NCI-H446 (cell line): ENCODE measurements at places on chromosomes 6 and 20.
A peak's percentile ranks its signal among the peaks of the same experiment; 100 is the strongest.

DNA sequence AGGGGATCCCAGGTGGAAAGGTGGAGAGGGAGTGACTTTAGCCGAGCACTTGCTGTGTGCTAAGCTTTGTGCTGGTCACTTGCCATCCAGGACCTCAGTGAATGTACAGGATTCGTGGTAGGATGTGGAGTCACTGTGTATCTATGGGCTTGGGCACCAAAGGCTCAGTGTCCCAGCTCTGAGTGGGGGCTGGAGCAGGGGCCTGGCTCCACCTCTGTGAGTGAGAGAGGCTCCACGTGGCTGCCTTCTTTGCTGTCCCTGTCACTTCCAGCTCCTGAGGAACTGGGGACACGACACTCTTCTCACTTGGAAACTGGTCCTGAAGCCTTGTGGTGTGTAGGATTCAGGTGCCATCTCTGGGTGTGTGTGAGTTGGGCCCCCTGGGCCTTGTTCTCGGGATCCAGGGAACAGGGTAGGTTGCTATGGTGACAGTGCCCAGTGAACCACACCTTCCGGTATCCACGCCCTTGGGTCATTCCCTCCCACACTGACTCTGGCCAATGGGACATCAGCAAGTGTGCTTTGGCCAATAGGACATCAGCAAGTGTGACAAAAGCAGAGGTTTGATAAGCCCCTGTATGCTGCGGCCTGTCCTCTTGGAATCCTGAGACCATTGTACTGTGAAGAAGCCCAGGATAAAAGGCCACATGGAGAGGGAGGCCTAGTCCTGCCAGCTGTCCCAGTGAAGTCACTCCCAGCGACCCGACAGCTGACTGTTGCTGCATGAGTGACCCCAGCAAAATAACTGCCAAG, 87.7 kb downstream of the CDH22 start:
- peak; percentile 77 for DNase-seq

DNA sequence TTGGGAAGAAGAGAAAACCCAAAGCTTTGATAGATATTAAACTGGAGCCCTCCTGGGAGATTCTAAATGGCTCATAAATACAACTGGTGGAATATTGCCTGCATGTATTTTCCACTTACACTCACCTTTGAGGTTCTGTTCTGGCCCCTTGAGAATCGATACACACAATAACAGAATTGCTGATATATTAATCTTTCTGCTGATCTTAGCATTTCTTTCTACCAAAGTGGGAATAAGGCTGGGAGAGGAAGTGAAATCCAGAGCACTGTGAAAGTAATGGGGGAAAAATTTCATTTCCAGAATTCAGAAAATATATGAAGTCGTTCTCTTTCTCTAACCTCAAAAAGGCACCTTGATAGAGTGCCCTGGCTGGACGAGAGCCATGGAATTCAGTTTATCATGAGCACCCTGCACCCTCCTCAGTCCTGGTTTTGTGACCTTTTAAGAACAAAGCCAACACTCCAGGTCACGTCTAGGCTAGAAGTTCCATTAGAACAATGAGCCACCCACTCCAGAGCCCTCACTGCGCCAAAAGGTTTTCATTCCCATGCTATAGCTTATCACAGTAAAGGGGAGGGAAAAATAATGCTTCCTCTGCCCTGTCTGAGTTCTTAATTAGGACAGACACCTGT, 244.5 kb downstream of the CD83 start:
- no peak for DNase-seq

GRCh38 chr6:140208286-140208685, 833.8 kb upstream of the CITED2 start:
- peak; percentile 85 for DNase-seq

DNA sequence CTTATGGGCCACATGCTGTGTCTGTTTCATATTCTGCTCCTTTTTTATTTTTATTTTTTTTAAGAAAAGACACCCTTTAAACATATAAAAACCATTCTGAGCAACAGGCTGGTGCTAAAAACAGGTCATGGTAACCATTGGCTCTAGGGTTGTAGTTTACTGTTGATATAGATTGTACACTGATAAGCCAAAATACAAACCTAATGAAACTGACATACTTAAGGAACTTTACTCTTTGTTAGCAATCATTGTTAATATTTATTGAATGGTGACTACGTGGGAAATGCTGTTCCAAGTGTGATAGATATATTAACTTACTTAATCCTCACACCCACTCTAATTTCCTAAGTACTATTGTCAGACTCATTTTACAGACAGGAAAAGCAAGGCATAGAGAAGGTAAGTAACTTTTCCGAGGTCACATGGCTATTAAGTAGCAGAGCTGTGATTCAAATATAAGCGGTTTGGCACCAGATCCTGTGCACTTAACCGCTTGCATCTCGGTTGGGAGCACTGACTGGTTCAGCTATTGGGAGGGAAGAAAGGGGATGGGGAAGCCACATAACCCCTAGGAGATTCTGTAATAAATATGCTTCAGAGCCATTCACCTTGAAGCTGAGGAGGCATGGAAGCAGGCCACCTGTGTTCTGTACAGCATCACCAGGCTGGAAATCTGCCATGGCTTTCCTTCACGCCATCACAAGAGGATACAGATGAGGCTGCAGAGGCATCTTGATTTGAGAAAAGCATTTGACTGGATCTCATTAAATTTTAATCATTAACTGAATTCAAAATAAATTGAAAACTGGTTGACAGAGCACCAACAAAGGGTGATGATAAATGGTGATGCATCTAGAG, 4.9 kb downstream of the TRAF3IP2 start:
- no peak for DNase-seq

DNA sequence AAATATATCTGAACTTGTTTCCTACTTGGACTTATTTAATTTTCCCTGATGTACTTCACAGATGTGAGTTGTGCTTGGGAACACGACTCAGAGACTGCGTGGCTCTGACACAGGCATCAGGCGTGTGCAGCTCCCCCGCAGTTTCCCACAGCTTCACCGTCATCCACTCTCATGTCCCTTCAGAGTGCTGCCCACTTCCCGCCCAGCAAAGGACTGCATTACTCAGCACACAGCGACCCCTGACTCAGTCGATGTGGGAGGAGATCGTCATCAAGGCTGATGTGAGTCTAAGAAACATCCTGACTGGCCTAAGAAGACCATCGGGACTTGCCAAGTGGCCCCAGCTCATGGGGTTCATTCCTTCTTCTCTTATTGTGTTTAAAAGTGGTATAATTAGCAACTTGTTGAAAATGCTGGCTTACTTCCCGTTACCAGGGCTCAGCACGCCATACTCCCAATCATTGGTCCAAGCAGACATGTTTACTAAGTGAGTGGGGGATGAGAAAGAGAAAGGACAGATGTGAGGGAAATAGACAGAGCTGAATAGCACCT, 539.4 kb upstream of the JARID2 start:
- peak; percentile 26 for DNase-seq

DNA sequence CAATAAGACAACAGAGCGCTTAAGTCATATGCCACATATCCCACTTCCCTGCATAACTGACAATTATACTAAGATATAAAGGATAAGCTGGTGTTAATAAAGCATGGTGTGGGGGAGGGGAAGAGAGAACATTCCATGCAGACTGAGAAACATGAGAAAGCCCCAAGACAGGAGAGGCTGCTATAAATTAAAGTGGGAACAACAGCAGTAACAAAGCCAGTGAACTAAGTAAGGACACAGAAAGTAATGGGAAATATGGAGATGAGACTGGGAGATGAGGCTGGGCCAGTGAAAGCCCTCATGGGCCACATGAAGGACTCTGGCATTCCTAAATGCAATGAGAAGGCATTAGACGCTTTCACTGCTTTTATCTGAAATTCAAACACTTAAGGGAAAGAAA, 41.3 kb downstream of the SESN1 start:
- no peak for DNase-seq

DNA sequence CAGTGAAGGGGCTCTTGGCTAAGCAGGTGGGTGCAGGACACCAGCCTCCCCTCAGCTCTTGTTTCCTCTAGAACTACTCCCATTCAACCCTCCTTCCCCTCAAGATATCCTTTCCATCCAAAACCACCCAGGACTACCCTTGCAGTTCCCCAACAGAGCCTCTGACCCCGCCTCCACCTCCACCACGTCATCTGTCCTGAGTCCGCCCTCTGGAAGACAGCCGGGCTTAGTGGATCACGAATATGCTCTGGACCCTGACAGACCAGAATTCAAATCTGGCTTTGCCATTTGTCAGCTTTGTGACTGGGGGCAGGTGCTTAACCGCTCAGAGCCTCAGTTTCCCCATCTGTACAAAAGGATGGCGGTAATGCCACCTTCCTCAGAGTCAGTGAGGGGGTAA, 31.4 kb downstream of the TFEB start:
- DNase-seq: no peak

DNA sequence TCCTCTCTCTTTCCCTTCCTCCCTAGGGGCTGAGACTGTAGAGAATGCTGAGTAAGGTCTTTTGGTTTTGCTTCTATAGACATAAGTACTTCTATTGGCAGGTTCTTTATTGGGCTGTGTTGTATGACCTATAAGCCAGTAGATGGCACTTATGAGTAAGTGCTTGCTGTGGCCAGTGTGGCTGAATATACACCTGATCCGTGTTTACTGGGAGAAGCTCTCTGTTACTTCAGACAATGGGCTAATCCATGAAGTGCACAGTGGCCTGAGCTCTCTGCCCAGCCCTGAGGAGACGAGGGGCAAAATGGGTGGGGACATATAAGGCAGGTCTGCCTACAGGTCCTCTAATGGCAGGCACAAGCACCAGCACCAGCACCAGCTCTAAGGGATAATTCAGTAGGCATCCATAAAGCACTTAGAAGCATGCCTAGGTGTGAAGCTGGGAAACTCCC, 610.3 kb downstream of the RNF144B start:
- DNase-seq: peak; percentile 65

DNA sequence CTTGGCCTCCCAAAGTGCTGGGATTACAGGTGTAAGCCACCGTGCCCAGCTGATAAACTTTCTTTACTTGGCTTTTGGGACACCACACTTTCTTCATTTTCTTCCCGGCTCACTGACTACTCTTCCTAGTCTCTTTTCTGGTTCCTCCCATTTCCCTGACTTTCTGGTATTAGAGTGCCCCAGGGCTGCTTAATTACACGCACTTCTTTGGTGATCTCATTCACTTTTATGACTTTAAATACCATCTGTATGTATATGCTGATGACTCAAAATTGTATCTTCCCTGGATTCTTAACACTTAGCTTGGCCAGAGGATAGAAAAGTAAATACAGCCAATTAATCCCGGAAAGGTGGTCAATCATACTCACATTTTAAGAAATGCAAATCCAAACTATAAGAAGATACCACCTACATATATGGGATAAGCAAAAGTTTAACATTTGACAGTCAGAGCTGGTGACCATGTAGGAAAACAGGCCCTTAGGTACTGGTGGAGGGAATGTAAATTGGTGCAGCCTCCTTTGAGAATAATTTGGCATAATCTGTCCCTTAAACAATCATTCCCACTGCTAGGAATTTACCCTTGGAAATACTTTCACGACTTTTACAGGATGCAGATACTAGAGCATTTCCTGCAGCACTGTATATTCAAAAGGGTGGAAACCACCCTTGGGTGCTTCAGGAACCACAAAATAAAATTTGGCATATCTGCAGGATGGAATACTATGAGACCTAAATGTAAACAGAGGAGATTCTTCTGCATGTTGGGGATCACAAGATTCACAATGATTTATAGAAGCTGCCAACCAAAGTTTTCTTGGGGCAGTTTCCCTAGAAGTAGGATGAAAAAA, 9.4 kb upstream of the NANP start:
- DNase-seq: no peak

DNA sequence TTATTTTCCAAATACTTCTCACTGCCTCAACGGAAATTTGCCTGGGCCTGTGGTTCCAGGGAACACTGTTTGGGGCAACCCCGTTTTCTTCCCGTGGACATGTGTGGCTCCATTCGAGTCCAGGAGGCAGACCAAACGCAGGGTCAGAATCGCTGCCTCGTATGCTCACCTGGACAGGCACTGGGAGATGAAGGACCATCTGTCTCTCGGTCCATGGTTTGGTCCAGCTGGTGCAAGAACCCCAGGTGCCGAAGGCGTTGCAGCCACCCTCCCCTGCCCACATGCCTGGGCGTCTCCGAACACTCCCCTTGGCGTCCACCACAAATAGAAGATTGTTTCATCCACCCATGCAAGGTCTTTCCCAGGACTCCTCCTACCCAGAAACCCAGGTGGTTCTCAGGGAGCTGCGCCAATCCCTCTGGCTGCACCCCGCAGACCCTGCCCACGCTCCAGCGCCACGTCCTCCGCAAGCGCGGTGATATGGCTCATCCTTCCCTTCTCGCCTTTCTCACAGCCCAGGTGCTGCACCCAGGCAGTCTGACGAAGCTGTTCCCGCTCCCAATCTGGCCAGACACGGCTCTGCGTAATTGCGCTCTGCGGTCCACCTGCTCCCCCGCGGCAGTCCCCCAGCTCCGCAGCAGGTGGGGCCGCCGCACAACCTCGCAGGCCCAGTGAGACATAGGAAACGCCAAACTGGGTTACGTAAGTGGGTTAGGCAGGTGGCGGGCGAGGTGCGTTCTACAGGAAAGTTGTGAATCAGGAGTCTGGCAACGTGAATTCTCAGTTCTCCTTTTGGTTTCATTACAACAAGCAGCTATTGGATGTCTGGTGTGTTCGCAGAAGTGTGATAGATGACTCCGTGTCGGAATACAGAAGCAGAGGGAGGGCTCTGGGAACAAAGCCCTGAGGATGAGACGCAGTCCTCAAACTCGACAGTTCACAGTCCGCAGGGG, 146.2 kb upstream of the ECI2 start:
- no peak for DNase-seq

DNA sequence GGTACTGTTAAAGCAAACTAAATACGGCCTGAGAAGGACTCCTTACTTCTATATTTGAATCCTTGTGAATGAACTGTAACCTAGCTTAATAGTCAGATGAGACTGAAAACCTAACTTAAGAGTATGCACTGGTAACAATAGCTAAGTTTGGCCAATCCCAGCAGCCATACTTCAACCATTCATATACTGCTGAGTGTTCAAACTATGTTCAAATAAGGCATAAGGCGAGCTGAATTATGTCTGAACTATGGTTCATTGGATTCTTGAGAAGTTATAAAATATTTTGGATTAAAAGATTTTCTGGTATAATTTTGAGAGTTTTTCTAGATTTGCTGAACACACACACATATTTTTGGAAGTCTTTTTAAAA, 2.2 kb downstream of the SMPDL3A start:
- no peak for DNase-seq

- no peak for DNase-seq
Measured at GRCh38 chr6:136318676-136319075, 29.0 kb upstream of the BCLAF1 start.

GRCh38 chr6:127547215-127547614, 28.1 kb upstream of the MTCL3 start:
- no peak for DNase-seq

DNA sequence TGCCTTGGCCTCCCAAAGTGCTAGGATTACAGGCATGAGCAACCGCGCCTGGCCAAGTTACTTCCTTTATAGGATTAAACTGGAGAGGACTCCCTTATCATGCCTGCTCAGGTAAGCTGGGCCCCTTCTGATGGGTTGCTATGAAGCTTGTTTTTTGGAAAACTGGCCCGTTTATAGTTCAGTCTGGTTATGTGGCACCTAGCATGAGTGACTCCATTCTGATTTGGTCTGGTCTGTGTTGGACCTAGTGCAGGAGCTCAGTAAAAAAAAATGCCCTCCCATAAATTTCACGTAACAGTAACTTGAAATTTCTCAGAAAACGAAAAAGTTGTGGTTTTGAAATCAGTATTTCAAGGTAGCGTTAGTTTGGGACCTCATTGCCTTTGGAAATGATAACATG, 448.4 kb downstream of the HACE1 start:
- no peak for DNase-seq

- DNase-seq: no peak
Measured at GRCh38 chr20:50294164-50295088, 103.8 kb downstream of the CEBPB start.
